Osteoblast (primary cell): ENCODE measurements at places on chromosomes 6 and 20. TPM values are rescaled to one million over a fixed set of nuclear protein-coding genes. Genes with fewer than 3 reads are reported as not detected.

The LGSN gene
- total RNA-seq = not detected in 2 replicates

The PI3 gene
- total RNA-seq = not detected in 2 replicates

The GID8 gene
- total RNA-seq = 34.4 and 37.1 TPM in 2 replicates

The HUS1B gene
- total RNA-seq = 0.59 and 0.72 TPM in 2 replicates

The PNPLA1 gene
- total RNA-seq = under 0.01 TPM in 1 of 2 replicates, not detected in the other

The CPXM1 gene
- under 0.01 and 0.88 TPM in 2 replicates for total RNA-seq

The TTI1 gene
- total RNA-seq = 14.4 and 14.8 TPM in 2 replicates

The GPANK1 gene
- total RNA-seq = 22.1 and 23.9 TPM in 2 replicates

The ZSCAN23 gene
- total RNA-seq = 6.9 and 7.4 TPM in 2 replicates

The PXDC1 gene
- 144 and 161 TPM in 2 replicates for total RNA-seq

The ADGRF5 gene
- total RNA-seq = under 0.01 TPM in 2 replicates

The MMUT gene
- 16.2 and 16.6 TPM in 2 replicates for total RNA-seq

The SLC39A7 gene
- 108 and 109 TPM in 2 replicates for total RNA-seq

The ZNF334 gene
- 5.0 and 5.8 TPM in 2 replicates for total RNA-seq

The STK4 gene
- total RNA-seq = 33.3 and 33.7 TPM in 2 replicates

The SLC16A10 gene
- total RNA-seq = under 0.01 TPM in 1 of 2 replicates, not detected in the other

The ADGRF1 gene
- total RNA-seq = not detected in 2 replicates

The CCN5 gene
- total RNA-seq = 520 and 687 TPM in 2 replicates

The ADGRG6 gene
- total RNA-seq = under 0.01 and 0.36 TPM in 2 replicates

The GLP1R gene
- total RNA-seq = not detected in 2 replicates

The LINC00237 gene
- total RNA-seq = not detected in 2 replicates

The KCNK16 gene
- total RNA-seq = not detected in 2 replicates

The KCNK15 gene
- 81.3 and 121 TPM in 2 replicates for total RNA-seq

The GJA10 gene
- total RNA-seq = not detected in 2 replicates

The MLIP gene
- total RNA-seq = 0.29 and 0.36 TPM in 2 replicates

The PLN gene
- 0.36 and 0.59 TPM in 2 replicates for total RNA-seq

The RCAN2 gene
- 14.1 and 15.6 TPM in 2 replicates for total RNA-seq

The CCN2 gene
- total RNA-seq = 221 and 272 TPM in 2 replicates

The C6orf132 gene
- total RNA-seq = 2.9 TPM in 2 replicates

The HLA-DMB gene
- total RNA-seq = 2.2 and 8.3 TPM in 2 replicates
